Renal pelvis (tissue), 12 donors: ENCODE measurements at places on chromosomes 3 and 15. TPM values are rescaled to one million over a fixed set of nuclear protein-coding genes. Genes with fewer than 3 reads are reported as not detected.

DNA sequence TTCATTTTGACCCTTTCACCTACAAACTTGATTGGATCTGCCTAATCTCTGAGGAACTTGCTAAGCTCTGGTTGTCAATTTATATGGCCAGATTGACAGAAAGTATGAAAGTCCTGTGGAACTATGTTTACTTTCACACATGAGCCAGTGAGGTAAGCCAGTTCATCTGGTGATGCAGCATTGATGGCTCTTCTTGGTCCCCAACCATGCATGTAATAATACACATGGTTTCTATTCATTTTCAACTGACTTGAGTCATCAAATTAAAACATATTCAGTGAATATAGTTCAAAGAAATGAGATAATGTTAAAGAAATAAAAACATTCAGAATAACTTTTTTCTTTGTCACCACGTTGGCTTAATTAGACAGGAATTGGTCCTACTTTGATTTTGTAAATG, 336.1 kb upstream of the THBS1 start:
- no peak for DNase-seq

DNA sequence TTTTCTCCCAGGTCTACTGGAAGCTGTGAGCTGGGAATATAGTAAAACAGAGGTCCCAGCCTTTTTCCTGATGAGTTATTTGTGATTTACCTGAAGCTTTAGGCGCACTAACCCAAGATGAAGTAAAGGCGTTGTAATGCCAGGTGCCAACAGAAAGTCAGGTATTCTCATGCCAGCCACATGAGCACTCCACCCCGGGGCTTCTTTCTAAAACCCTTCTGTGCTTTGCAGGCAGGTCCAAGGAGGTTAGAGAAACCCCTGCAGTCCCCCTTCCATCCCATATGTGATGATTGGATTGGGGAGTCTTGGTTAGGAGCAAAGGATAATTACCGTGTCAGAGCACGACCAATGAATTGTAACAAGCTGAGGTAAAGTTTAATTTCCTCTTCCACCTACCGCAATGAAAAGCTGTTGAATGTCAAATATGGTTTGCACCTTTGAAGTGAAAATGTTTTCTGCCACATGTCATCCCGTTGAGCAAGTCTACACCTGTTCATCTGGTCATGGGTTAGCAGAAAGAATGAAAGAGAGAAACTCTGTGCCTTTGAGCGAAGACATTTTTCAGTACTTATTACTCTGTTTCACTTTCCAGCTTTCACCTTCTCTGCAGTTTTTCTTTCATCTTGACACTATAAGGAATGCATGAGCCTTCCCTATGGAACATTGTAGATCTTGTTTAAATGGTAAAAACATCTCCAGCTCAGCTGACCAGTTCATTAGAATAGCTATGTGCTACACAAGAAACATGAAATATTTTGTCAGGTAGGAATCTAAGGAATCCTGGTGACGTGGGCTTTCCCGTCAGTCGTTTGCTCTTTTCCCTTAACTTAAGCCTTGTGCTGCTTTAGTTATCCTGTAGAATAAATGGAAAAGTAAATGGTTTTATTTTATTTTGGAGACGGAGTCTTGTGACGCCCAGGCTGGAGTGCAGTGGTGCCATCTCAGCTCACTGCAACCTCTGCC, 204.6 kb upstream of the IL12A start:
- no peak for DNase-seq

DNA sequence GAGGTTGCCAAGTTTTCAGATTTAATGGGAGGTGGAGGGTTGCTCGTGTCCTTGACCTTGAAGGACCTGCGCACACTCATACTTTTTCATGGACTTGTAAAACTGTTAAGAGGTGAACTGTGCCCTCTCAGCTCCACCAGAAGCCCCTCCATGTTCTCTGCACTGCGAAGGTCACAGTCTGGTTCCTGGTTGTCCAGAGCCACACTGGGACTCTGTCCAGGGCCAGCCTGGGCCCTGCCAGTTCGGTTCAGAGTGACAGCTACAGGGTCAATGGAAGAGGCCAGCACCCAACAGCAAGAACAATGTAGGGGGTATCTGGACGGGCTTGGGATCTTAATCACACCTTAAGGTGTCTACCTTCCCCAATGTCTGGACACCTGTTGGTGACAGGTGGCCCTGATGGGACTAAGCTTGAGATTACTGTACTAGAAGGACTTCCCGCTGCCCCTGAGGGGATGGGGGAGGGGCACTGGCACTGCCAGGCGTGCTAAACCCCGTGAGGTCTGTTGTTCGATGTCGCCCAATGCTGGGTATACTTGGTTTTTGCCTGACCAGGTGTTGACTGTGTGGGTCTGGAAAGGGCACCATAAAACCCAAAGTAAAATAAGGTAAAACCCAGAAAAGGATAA, 34.7 kb downstream of the GRK7 start:
- no peak for DNase-seq

Gene SGO1
- polyA plus RNA-seq: 8.2 TPM

Gene PLSCR1
- 67.5 TPM for polyA plus RNA-seq

Gene FAM81A
- 33.7 TPM for polyA plus RNA-seq

DNA sequence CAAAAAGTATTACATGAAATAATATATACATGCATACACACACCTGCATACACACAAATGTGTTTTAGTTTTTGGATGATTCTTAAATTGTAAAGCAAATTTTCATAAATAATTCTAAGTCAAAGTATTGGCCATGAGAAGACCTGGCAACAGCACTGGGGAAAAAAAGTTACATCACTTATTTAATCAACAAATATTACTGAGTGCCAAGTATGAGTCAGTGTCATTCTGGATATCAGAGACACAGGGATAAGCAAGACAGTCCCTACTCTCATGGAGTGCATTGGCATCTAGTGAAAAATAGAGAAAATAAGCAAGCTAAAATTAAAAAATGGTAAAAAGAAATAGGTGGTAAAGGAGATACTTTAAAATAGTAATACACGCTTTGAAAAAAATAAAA, 29.4 kb upstream of the GUCA1C start:
- no peak for DNase-seq
